Coronary artery (tissue), 2 donors: ENCODE measurements at places on chromosomes 5 and 9.

DNA sequence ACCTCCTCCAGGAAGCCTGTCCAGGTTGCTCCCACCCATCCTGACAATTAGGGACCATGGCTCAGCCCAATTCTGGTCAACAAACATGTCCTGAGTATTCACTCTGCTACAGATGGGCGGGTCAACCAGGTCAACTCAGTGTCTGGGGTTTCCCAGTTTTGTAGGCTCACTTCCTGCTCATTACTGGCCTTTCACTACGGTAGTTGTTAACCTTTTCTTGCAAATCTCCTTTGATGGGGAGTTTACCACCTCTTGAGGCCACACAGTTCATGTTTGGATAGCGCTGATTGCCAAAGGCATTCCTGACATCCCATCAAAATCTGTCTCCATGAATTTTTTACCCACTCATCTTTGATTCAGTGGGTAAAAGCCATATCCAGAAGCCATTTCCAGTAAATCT, 13.8 kb downstream of the TMEM8B start:
- no peak for DNase-seq

GRCh38 chr5:121640298-121640697, 211.4 kb upstream of the FTMT start:
- no peak for DNase-seq

GRCh38 chr5:124819201-124819600, 72.8 kb upstream of the ZNF608 start:
- DNase-seq: no peak

DNA sequence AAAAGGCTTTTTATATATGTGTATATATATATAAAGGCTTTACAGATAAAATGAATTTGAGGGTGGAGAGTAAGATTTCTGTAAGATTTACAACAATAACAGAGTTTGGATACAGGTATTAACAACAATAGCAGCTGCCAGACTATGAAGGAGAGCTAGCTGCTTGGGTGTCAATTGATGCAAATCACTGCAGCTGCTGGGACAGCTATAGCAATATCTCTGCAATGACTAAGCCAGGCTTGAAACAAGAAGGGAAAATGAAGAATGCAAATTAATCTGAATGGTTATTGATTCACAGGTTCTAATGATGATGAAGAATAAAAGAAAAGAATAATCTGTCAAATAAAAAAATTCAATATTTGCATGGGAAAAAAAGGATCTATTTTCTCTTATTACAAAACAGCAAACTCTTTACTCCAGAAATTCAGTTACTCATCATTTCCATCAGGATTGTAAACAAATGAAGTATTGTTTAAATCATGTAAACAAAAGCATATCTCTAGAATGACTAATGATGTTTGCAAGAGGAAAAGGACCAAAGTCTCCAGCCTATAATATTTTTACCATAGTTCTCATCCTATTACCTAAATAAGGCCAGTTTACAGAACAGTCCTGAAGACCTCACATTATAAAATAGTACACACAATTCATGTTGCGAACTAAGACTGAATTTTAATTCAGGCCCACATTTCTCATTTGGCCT, 219.0 kb downstream of the HTR1A start:
- no peak for DNase-seq

DNA sequence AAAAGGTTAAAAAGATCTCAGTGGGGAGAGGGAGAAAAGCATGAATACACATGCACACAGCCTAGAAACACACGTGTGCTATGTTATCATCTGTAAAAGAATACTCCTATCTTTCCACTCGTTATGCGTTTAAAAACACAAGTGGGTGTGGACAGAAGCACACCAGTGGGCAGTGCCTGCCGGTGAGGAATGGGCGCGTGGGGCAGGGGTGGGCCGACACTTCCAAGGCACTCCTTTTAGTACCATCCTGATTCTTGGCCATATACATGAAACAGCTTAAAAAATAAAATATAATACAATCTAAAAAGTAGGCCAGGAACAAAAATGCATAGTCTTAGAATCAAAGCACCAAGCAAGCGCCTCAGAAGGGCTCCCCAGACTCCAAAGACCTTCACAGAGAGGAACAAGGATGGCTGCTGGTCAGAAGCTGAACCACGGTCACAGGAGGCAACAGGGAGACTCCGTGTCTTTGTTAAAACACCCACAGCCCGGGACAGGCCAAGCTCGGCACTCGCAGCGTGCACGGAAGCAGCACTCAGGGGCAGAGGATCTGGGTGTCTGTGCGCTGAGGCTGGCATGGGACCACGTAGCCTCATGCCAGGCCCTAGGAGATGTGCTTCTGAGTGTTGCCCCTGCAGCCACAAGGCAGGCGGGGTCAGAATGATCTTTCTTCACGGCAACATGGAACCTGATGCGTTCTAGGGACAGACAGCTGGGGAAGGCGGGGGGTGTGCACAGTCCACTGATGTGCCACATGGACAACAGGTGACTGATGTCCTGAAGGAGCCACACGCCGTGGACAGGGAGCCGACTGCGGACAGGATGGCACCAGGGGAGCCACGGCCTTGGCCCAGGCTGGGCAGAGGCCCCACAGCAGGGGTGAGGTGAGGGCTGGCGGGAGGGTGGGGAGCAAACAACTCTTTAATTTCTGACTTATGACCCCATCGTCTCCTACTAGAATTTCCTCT, 15.9 kb downstream of the BRD9 start:
- DNase-seq: no peak

- no peak for DNase-seq
Measured at GRCh38 chr9:113793558-113793957, 82.6 kb upstream of the ZNF618 start.

GRCh38 chr5:134189031-134189430, 12.3 kb upstream of the SKP1 start:
- DNase-seq: no peak

- DNase-seq: no peak
Measured at GRCh38 chr9:69147041-69147834, 26.8 kb upstream of the TJP2 start.

- DNase-seq: no peak
Measured at GRCh38 chr5:82183828-82184227, 94.3 kb downstream of the RPS23 start.

DNA sequence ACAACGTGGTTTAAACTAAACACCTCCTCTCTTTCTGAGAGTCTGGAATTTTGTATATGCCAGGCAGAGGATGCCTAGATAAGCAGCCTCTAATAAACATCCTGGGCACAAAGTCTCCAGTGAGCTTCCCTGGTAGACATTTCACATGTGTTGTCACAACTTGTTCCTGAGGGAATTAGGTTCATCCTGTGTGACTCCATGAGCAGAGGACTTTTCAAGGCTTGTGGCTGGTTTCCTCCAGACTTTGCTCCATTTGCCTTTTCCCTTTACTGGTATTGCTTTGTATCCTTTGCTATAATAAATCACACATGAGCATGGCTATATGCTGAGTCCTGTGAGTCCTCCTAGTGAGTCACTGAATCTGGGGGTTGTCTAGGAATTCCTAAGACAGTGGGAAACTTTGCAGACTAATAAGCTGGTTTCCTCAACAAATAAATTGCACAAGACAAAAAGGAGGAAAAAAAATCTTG, 77.4 kb downstream of the NR2F1-AS1 start:
- no peak for DNase-seq

DNA sequence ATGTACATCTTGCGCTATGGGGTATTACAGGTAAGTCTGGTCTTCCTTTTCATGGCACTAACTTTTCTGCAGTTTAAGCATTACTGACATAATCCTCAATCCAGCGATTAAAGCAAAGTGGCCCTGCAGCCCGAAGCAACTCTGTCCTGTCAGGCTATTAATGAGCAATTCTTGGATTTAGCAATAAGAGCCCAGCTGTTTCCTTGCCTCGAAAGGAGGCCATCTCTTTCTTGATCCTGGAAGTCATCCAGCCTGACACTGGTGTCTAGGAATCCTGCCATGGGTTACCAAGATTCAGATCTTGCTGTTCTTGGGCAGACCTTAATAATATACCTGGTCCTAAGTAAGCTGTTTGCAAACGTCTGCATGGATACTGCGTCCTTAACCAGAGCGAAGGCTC, 102.0 kb downstream of the RFK start:
- DNase-seq: no peak

GRCh38 chr9:109894473-109894872, 114.5 kb downstream of the PALM2AKAP2 start:
- DNase-seq: no peak

DNA sequence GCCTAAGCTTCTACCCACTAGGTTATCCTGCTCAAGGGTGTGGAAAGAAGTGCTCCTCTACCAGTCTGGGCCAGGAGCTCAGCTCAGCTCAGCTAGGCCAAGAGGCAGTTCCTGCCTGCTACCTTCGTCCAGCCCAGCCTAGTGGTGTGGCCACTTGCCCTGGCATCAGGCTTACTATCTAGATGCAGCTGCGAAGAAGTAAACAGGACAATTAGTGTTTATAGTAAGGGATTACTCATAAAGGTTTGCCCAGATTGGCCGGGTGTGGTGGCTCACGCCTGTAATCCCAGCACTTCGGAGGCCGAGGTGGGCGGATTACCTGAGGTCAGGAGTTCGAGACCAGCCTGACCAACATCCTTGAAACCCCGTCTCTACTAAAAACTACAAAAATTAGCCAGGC, 12.8 kb upstream of the SPATA24 start:
- DNase-seq: peak; percentile 72

DNA sequence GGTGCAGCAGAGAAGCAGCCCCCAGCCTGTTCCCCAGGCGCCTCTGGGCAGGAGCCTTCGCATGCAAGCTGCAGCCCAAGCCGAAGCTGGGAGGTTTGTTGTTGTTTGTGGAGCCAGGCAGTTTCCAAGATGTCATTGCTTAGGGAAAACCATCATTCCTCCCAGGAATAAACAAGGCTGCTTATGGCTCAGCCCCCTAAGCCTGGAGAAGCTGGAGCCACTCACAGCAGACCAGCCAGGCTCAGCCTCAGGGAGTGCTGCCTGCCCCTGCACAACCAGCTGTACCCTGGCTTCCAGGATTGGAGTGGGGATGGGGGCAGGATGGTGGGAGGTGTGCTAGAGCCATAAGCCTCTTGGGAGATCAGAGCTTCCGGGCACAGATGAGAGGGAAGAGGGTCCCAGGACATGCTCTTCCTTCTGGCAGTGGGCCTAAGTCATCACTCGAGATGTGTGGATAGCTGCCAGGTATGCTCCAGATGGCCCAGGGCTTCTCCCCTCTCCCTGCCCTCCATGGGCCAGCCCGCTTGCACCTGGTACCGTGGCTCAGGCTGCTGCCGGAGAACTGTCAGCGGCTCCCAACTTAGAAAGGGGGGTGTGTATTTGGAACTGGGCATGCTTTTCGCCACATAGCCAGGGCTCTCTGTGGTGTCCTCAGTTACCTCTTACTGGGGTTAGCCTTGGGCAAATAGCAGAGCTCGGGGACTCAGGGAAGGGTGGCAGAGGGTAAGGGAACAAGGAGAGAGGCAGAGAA, 105.2 kb downstream of the RGS3 start:
- DNase-seq: peak; percentile 71

- no peak for DNase-seq
Measured at GRCh38 chr9:87498811-87499360, 1.2 kb downstream of the DAPK1 start.

DNA sequence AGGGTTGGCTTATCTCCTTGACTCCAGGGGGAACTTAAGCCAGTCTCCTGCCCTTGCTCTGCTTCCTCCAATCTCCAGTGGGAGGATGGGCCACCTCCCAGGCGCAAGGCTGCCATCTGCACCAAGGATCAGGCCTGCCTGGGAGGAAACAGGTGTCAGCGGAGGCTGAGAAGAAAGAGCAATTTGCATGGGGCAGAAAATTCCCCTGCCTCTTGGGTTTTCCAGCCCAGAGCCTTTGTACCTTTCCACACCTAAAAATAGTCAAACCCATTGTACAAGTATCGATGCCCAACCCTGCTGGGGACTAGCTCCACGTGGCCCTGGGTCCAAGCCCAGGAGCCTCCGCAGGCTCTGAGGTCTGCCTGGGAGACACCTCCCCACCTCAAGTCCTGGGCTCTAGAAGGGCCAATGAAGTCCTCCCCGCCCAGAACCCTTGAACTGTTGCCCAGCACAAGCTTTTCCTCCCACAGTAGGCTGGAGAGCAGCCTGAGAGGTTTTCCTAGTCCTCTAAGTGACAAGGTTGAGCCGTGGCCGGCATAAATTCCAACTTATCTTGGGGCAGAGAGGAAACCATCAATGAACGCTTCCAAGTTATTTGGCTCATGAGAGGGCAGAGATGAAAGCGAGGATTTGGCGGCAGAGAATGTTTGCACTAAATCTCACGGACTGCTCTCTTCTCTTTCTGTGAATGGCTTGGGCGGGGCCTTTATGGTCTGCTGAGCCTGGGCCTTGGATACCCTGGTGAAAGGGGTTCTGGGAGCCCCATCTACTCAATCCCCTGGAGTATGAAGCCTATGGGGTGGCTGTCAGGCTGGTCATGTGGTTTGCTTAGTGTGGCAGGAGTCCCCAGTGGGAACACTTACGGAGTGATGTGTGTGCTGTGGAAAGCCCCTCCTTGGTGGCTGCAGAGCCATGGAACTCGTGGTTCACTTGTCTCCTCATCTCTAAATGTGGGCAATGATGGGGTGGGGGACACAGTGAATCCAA, 15.6 kb downstream of the JADE2 start:
- no peak for DNase-seq

DNA sequence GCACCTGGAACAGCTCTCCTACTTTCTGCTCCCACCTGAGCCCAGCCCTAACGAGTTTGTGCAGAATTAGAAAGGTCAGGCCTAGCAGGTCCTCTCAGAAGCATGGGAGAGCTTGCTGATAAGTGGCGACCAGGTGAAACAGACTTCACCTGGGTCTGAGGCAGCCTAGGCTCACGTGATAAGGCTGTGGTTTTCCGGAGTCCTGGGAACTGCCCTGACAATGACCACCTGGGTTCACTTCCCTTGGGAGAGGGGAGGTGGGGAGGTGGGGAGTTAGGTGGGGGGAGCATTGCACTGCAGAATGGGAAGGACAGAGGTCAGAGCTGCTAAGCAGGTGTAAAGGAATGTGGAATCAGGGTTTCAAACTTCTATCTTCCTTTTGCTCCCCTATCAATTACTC, 152.9 kb upstream of the MAP1B start:
- no peak for DNase-seq

GRCh38 chr9:119050281-119050680, 319.0 kb downstream of the BRINP1 start:
- DNase-seq: no peak

DNA sequence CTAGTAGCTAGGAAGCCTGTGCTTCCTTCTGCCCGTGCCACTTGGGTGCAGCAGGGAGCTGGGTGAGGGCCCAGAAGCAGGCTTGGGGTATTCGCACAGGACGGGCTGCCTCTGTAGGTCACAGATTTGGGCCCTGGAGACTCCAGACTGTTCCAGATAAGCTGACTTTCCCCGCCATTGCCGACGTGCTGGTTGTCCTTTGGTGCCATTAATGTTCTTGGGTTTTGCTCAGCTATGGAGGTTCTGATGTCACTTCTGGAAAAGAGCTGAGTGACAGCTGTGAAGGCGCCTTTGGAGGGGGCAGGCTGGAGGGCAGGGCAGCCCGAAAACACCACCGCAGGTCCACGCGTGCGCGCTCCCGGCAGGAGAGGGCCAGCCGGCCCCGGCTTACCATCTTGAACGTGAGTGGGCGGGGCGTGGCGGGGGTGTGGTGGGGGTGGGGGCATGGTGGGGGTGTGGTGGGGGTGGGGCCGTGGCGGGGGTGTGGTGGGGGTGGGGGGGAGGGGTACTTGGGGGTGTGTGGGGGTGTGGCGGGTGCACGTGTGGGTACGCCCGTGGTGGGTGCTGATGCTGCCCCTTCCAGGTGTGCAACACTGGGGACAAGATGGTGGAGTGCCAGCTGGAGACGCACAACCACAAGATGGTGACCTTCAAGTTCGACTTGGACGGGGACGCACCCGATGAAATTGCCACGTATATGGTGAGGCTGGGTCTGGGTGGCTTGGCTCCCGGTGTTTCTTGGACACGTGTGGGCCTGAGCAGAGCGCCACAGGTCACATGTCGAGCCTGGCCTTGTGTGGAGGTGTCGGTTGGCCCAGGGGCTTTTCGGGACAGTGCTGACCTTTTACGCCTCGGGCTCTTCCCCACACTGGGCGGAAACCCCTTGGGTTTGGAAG, 79.6 kb downstream of the WNK2 start:
- DNase-seq: no peak
